Activated naive CD4-positive, alpha-beta T cell treated with anti-CD3 and anti-CD28 coated beads, Interleukin-2, amount 50 U/mL, for 72 hours (primary cell): ENCODE measurements at places on chromosomes 6 and 20. TPM values are rescaled to one million over a fixed set of nuclear protein-coding genes. Genes with fewer than 3 reads are reported as not detected.
A peak's percentile ranks its signal among the peaks of the same experiment; 100 is the strongest.

DNA sequence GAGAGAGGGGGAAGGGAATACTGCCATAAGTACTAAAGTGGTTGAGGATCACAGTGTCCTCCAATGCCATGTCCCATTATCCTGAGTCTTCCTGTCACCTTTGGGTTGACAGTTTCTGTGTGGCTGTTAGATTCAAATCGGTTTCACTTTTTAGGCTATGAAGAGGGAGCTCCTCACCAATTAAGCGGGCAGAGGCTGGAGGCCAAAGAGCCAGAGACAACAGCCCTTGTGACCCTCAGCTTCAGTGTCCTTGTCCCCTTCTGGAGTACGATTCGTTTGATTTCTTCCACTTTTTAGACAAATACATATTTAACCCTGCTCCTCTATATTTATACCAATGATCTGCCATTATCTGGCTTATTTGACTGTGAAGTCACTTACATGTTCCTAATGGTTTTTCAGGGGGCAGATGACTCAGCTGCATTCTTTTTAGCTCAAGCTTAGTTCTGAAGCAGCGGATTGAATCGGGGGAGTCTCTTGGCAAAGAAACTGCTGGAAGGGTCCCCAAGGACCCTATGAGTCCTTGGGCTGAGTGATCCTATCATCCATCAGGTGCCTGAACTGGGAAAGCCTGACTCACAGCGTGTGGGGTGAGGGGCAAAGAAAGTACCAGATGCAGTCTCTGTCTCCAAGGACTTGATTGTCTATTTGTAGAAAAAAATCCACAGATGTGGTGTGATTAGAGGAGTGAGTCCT, 18.2 kb downstream of the FERMT1 start:
- DNase-seq: no peak

DNA sequence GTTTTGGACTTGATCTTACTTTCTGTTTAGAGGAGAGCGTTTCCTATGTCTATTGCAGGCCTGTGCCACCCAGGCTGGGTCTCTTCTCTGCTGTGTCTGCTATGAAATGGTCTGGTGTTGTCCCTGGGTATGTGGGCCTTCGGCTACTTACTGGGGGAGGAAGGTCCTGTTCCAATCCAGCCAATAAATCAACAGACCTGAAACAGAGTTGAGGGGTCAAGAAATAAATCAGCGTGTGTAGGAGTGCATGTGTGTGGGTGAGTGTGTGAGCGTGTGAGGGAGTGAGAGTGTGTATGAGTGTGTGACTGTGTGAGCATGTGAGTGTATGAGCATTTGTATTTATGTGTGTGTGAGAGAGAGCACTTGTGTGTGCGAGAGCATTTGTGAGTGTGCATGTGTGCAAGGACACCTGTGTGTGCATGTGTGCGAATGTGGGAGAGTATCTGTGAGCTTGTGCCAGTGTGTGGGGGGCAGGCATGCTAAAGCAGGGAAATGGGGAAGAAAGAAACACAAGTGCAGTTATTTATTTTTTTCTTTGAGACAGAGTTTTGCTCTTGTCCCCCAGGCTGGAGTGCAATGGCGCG, 86.3 kb upstream of the PMEPA1 start:
- DNase-seq: no peak

DNA sequence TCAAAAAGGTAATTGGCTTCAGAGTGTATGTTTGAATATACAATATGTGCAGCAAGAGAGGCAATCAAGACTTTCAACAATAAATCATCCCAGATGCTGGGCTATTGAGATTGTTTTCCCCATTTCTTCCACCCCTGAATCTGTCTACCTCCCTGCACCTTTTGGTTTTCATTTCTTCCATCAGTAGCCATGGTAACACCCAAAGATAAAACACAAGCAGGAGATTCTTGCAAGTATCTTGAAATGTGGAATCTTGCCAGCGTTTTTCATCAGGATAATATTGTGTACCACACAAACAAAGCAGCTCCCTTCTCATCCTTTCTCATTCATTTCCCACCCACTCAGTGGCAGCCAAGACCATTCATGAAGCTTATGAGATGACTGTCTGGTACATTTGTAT, 73.0 kb upstream of the NRSN1 start:
- no peak for DNase-seq

- DNase-seq: no peak
These were observed 24.2 kb downstream of the MYBL2 start for GRCh38 chr20:43690943-43691598.

Gene TRERF1
- total RNA-seq: 3.8 TPM

Gene WFDC12
- total RNA-seq: not detected

GRCh38 chr6:1393641-1394283, 4.4 kb downstream of the FOXF2 start:
- DNase-seq: no peak

GRCh38 chr6:49923826-49924225, 40.1 kb downstream of the DEFB114 start:
- no peak for DNase-seq

DNA sequence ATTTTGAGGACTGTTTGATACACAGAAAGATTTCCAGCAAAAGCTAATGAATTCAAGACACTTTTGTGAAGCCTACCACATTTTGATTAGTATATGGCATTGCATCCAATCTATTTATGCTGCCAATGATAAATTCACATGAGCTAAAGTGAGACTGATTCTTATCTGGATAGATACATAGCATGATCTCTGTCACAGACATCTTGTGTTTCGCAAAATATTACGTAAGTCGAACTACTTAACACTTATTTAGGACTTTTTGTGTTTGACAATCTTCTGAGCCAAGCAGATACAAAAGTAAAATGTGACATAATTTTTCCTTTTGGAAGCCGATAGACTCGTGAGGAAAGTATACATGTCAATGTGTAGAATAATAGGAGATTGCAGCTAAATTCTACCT, 251.6 kb downstream of the HACE1 start:
- DNase-seq: no peak

DNA sequence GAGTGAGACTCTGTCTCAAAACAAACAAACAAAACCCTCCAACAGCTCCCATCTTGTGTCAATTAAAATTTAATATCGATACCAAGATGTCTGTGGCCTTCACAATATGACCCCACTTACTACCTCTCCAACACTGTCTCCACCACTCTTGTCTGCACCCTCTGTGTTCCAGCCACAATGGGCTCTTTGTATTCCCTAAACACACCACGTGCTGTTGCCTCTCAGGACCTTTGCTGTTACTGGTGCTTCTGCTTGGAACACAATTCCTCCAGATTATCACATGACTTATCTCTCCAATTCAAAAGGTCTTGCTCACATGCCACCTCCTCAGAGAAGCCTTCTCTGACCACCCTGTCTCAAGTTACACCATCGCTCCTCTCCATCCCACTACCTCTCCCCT, 6.0 kb upstream of the HCK start:
- no peak for DNase-seq

DNA sequence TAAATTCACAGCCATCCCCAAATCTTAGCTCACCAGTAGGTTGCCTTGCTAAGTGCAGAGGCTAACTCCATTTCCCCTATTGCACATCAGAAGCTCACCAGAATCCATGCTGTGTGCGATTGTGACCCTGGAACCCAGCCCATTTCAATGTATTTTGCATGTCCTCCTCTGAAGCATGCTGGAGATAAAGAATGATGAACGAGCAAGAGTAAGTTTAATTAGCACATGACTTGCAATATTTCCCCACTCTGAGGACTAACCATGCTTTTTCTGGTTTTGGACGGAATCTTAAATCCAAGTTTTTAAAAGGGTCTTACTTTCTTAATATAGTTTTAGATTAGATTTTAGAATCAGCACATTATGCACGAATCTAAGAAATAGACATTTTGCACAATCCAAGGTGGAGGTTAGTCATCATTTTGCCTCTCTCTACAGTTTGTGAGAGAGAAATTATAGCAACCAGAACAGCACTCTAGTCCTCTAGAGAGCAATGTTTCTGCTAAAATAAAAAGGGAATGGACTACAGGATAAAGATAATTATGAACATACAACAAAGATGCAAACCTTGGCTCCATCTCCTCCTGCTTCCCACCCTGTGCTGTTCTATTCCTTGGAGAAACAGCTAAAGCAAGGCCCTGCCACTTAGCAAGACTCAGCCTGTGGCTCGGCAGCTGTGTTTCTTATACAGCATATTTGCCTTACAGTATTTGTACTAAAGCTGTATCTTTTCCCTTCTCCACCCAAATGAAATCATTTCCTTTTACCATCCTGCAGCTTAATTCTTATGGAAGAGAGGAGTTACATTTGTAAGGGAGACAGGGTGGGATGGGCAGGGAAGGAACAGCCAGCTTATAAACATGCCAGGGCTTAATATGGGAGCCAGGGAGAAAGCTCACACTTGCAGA, 24.9 kb upstream of the LAMA4 start:
- DNase-seq: no peak

Gene SIRPG
- 46.9 TPM for total RNA-seq

DNA sequence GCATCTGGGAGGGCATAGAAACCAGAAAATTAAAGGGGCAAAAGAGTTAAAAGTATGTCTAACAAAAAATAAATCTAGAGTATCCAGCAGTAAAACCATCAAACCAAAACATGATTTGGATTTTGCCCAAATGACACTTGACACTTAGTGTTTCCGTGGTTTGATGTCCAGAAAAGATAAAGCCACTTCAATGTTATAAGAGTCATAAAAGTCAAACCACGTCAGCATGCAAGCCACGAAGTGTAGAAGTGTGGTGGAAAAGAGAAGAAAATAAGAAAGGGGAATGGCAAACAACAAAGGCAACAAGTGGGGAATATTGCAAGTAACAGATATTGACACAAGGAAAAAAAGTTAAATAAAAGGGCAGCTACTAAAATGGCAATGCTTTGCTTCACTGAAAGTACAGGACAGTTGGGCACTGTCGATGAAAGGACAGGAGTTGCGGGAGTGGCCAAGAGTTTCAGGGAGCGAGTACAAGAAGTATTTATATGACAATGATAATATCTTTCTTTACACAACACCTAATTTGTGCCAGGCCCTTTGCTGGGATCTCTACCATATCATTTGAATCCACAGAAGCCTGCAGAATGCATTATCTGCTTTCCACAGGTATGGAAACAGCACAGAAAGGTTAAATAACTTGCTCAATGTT, 6.3 kb upstream of the HDDC2 start:
- DNase-seq: no peak

Gene SGK1
- total RNA-seq: 42.8 TPM

DNA sequence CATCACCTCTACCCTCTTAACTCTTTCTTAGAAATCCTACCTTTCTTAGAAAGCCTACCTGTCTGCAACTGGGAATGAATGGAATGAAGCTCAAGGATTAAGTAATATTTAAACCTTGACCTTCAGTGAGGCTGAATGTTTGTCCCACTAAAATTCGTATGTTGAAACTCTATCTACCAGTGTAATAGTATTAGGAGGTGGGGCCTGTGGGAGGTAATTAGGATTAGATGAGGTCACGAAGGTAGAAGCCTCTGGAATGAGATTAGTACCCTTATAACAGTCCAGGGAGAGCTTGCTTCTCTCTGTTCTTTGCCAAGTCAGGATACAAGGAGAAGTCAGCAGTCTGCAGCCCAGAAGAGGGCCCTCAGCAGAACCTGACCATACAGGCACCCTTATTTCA, 158.0 kb downstream of the TENT5A start:
- DNase-seq: no peak

- DNase-seq: no peak
These were observed 180.3 kb downstream of the TTLL2 start for GRCh38 chr6:167505199-167505598.

Gene NFYA
- total RNA-seq: 27.3 TPM

DNA sequence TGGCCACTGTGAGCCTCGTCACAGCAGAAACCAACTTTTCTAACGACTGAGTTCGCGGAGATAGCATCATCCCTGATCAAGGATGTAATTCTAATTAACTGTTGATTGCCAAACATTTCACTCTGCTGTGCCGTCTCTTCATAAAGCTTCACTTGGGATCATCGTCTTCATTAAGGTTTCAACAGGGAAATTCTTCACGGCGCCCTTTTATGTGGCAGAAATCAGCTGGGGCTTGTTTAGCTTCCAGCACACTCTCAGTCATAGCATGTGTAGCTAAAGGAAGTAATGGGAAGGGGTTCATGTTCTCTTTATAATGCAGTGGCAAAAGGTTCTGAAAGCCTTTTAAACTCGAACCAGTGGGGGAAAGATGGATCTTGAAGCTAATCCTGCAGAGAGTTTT, 8.9 kb upstream of the ADRM1 start:
- no peak for DNase-seq

DNA sequence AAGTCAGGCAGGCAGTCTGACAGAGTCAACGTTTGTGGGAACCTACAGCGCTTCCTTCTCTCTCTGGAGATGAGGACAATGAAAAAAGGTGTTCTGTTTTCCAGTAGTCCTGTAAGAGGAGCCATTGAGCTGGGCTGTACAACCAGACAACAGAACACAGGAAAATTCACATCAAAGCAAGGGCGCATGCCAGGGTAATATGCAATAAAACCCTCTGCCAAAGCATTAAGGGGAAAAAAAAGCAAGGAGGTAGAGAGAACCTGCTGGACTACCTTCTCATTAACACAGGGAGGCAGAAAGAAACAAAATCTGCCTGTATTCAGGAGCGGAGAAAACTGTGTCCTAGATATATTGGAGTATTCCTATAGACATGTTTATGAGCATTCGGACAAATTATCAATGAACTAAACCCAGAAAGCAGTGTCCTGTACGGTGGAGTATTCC, 1.3 kb downstream of the RNF24 start:
- no peak for DNase-seq

Gene OR11A1
- total RNA-seq: not detected

Gene MUC21
- total RNA-seq: not detected

GRCh38 chr6:170063851-170064602, 226.9 kb downstream of the DLL1 start:
- DNase-seq: peak; percentile 26

DNA sequence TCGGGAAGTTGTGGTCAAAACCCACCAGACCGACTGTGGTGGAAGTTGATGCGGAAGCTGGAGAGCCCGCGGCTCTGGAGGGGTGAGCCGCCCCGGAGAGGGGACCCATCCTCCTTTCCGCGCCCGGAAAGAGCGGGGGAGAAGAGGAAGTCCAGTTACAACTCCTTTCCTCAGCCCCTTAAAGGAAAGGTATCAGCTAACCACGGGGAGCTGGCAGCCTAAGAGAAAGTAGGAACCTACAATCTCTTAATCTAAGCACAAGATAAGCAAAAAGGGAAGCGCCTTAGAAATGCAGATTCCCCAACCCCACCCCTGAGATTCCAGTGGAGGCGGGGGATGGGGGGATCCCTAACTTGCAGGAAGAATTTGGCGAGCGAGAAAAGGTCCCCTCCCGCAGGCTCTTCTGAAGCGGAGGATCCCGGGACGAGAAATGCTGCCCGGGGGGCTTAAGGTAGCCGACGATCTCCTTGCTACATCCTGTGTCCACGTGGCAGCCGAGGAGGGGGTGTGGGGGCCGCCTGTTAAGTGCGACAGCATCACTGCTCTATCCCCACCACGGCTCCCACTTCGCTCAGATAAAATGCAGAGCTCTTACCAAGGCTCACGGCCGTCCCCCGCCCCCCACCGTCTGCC, 87.5 kb downstream of the ZFP64 start:
- DNase-seq: peak; percentile 6

GRCh38 chr6:37507690-37508421, 8.2 kb upstream of the CCDC167 start:
- DNase-seq: no peak

DNA sequence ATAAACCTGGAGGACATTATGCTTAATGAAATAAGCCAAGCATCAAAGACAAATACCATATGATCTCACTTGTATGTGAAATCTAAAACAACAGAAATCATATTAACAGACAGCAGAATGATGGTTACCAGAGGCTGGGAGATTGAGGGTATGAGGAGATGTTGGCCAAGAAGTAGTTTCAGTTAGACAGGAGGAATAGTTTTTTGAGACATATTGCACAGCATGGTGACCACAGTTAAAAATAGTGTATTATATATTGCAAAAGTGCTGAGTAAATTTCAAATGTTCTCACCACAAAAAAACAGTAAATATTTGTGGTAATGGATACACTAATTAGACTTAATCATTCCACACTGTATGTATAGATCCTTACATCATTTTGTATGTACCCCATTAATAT, 1.8 kb downstream of the GABRR1 start:
- no peak for DNase-seq
